Stimulated activated CD4-positive, alpha-beta T cell treated with anti-CD3 and anti-CD28 coated beads, Interleukin-4, amount 100 ng/mL, for 24 hours (primary cell): ENCODE measurements at places on chromosomes 12 and 14.

DNA sequence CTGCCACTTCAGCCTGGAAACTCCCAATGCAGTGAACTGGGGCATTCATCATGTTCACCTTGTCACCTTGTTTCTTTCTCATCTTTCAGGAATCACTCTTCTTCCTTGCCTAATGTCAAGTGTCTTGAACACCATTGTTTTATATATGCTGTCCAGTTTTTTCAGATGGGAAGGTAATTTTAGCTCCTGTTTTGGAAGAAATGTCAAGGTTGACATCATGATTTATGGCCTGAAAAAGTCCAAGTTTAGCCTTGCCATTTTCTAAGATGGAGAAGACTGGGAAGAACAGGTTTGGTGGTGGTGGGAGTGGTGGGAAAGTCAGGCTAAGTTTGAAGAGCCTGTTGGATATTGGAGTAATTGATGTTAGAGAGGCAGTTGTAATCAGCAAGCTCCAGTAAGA lies 54.0 kb downstream of the ADCK1 start:
- no peak for DNase-seq

GRCh38 chr12:132477017-132477702 lies 12.8 kb upstream of the FBRSL1 start:
- DNase-seq: no peak

DNA sequence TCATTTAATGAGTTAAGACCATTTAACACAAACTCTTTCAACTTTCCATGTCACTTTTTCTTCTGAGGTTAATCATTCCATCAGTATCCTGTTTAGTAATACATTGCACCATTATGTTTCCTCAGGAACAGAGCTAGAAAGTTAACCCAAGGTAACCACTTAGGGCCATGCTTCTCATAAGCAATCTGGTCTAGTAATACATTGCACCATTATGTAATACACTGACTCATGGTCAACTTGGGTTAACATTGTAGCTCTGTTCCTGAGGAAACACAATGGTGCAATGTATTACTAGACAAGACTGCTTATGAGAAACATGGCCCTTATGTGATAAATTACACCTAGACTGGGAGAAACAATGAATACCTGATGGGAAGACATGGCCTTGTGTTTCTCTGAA lies 21.7 kb downstream of the ERH start:
- no peak for DNase-seq

- no peak for DNase-seq
Observed at GRCh38 chr12:85441741-85442140, 161.7 kb downstream of the ALX1 start.

- no peak for DNase-seq
Observed at GRCh38 chr12:79691511-79692248, 916 bp upstream of the PAWR start.

- no peak for DNase-seq
Observed at GRCh38 chr12:100069795-100070194, 72.9 kb downstream of the BLTP3B start.

- no peak for DNase-seq
Observed at GRCh38 chr12:18861287-18861858, 123.5 kb downstream of the CAPZA3 start.

DNA sequence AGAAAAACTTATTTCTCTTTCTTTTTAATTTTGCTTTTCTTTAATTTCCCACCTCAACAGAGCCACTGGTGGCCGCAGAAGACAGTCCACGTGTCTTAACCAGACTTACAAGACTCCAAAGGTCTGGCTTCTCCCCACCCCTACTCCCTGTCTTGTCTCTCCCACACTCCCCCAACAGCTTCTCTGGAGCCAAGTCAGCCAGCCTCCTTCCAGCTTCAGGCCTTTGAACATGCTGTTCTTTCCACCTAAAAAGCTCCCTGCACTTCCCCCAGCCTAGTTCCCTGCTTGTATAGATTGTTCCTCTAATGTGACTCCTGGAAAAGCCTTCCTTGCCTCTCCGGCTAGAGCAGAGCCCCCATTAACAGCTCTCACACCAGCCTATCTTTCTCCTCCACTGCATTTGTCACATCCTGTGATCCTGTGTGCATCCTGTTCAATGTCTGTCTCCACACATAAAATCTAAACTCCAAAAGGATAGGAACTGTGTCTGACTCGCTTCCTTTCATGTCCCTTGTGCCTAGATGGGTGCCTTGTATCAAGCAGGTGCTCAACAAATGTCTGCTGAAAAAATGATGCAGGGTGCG lies 7.8 kb upstream of the DYNLL1 start:
- DNase-seq: no peak

GRCh38 chr14:58395562-58395811 lies 243 bp upstream of the TOMM20L start:
- no peak for DNase-seq

DNA sequence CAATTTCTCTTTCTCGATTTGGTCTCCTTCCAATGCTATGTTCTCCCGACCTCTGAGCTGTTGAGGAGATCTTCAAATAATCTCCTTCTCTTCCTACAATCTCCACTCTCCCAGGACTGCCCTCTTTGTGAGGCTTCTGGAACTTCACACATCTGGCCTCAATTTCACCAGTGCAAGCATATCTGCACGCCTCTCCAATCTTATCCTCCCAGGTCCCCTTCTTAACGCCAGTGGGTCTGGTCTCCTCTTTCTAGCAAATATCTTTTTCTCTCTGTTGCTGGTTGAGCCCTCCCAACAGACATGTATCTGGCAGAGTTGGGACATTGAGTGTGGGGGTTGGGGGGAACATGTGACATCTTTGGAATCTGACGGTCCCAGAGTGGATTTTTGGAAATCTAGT lies 17.9 kb downstream of the RTL1 start:
- DNase-seq: no peak

GRCh38 chr14:23389396-23389795 lies 12.6 kb downstream of the CMTM5 start:
- DNase-seq: no peak
